ENCODE measurements at places on chromosomes 7 and 10.

- no peak for DNase-seq
Measured at GRCh38 chr10:86055928-86056327, 310.7 kb downstream of the GRID1 start.

DNA sequence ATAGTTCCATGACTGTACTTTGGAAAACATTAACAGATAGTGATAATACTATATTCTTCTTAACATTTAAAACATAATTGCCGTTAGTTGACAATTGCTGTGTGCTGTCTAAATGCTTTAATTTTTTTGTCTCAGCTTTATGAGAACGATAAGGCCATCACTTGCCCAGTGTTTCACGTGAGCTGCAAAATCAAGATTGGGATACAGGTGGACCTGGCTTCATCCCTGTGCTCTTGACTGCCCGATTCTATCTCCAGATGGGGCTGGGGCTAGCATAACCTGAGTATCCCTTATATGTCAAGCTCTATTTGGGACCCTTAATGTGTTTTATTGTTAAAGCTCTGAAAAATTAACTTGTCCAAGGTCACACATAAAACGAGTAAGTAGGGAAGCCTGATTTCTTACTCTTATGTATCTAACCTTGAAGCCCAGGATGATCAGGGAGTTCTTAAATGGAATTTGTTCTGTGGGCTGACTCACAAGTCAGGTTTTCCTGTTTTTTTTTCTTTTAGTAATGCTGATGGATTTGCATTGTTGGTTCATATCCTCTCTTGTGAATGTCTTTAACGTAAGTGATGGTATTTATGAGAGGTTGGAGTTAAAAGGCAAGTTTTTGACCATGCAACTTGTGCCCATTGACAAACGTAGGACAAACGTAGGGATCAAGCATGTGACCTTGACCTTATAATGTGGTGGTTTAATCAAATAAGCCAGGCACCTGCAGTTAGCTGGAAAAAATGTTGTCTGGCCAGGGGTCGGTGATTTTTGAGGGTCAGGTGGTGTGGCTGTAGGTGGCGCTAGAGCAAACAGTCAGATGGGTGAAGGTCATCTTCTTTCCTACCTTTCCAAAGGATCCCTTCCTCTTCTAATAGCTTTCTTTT, 3.6 kb downstream of the PRKAR2B start:
- no peak for DNase-seq

DNA sequence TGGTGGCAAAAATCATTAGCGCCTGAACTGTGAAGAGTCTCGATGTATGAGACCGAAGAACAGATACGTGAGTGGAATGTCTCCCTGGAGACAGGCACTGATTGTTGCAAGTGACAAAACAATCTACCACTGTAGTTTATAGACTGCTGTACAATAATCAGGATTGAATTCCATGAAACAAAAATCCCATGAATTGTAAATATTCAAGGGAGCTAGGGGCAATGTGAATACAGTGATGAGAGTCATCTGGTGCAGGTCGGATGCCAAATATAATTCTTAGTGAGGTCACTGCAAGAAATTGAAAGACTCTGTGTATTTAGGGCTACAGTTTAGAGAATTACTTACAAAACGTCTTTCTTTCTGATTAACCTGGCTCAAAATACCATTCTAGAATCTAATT, 594.4 kb upstream of the VSTM2A start:
- DNase-seq = no peak

- DNase-seq = peak; percentile 88
Measured at GRCh38 chr7:23531050-23531793, 559 bp downstream of the TRA2A start.

- DNase-seq = no peak
Measured at GRCh38 chr10:74238031-74238431, 87.0 kb downstream of the ADK start.

GRCh38 chr10:3514691-3515090, 270.3 kb downstream of the KLF6 start:
- no peak for DNase-seq

- DNase-seq = no peak
Measured at GRCh38 chr7:77262316-77262715, 62.7 kb upstream of the FGL2 start.

- no peak for DNase-seq
Measured at GRCh38 chr10:14588084-14588937, 186.4 kb downstream of the FAM107B start.

GRCh38 chr7:121570365-121570764, 174.3 kb upstream of the FAM3C start:
- DNase-seq = no peak

DNA sequence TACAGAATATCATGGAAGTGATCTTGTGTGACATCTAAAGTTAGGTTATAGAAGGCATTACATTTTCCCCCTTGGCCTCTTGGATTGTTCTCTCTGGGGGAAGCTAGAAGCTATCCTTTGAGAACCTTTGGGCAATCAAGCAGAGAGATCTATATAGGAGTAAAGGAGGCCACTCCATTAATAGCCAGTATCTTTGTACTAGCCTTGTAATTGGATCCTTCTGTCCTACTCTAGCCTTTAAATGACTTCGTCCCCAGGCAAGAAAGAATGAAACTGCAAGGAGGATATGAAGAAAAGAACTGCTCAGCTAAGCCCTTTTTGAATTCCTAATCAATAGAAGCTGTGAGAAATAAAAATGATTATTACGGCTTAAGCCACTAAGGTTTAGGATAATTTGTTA, 230.9 kb downstream of the AGMO start:
- DNase-seq = no peak

GRCh38 chr7:157037635-157038034, 27.2 kb upstream of the MNX1 start:
- no peak for DNase-seq
